SK-MEL-5 (cell line): ENCODE measurements at places on chromosomes 6 and 20. TPM values are rescaled to one million over a fixed set of nuclear protein-coding genes. Genes with fewer than 3 reads are reported as not detected.

- DNase-seq: no peak
These were observed 7.4 kb downstream of the PFDN4 start for GRCh38 chr20:54215157-54215789.

DNA sequence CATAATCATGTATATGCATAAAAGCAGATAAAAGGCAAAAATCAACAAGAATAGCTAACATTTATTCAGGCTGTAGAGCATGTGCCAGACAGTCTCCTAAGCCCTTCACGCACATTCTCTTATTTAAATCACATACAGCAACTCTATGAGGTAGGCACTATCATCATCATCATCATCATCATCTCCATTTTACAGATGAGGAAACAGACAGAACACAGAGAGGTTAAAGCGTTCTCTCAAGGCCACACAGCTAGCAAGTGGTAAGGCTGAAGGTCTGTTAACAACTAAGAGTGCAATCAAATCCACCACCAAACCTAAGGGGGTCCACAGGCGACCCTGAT, 857 bp upstream of the PLEKHG1 start:
- DNase-seq: no peak

- DNase-seq: no peak
These were observed 7.0 kb upstream of the RIN2 start for GRCh38 chr20:19750907-19751636.

- DNase-seq: peak; percentile 40
These were observed 45.9 kb downstream of the PLAGL1 start for GRCh38 chr6:143961886-143962878.

DNA sequence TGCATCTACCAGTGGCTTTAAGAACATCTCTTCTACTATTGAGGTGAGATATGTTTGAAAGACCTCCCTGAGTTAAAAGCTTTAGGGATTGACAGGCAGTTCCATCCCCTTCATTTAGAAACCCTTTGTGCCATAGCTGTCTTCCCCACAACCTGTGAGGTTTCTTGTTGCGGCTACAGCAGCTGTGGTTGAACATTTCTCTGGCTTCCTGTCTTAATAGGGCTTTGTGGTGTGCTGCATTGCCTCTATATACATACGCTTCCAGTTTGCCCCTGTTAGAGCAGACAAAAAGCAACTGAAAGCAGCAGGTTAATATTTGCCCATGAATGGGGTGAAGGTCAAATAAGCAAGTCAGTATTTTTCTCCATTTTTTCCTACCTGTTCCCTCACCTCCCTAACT, 210.2 kb downstream of the TMEM200A start:
- DNase-seq: no peak

- DNase-seq: no peak
These were observed 249.0 kb downstream of the UTRN start for GRCh38 chr6:144534180-144534579.

Gene DLL1
- total RNA-seq: 0.13 and 0.35 TPM in 2 replicates

Gene CFAP61
- 39.3 and 54.6 TPM in 2 replicates for total RNA-seq

DNA sequence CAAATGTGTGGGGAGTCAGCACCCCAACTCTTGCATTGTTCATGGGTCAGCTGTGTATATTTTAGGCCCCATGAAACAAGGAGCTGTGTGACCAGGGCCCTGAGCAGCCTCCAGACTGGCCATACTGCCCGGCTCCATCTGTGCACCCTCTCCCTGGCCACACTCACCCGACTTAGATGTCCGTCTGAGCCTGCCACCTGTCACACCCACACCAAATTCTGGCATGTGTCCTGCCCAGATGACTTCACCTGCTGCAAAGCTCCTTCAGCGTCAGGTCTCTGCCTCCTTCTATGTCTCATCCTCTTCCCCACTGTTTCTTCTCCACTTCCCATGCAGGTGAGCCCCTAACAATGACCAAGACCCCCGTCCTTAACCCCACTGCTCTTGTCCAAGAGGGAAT, 88.1 kb upstream of the THBS2 start:
- no peak for DNase-seq

DNA sequence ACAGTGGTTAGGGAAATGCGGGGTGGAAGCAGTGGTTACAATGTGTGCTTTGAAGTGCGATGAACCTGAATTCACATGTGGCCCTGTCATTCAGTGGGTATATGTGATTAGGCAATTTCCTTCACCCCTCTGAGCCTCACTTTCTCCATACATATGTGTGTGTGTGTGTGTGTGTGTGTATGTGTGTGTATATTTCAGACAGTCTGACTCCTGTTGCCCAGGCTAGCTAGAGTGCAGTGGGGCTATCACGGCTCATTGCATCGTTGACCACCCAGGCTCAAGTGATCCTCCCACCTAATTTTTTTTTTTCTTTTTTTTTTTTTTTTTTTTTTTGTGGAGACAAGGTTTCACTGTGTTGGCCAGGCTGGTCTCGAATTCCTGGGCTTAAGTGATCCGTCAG, 6.3 kb downstream of the PPP1R14C start:
- DNase-seq: no peak

GRCh38 chr6:82273295-82273694, 25.8 kb upstream of the IBTK start:
- no peak for DNase-seq

GRCh38 chr20:19609642-19610223, 148.3 kb upstream of the RIN2 start:
- peak; percentile 33 for DNase-seq

Gene ROMO1
- total RNA-seq: 250 and 273 TPM in 2 replicates

Gene LGSN
- 0.32 TPM in 1 of 2 replicates, not detected in the other for total RNA-seq

Gene SLC13A3
- 4.1 and 5.2 TPM in 2 replicates for total RNA-seq

- peak; percentile 80 for DNase-seq
These were observed 637 bp downstream of the MYLK4 start for GRCh38 chr6:2749969-2750600.

Gene GFRA4
- not detected in 2 replicates for total RNA-seq

DNA sequence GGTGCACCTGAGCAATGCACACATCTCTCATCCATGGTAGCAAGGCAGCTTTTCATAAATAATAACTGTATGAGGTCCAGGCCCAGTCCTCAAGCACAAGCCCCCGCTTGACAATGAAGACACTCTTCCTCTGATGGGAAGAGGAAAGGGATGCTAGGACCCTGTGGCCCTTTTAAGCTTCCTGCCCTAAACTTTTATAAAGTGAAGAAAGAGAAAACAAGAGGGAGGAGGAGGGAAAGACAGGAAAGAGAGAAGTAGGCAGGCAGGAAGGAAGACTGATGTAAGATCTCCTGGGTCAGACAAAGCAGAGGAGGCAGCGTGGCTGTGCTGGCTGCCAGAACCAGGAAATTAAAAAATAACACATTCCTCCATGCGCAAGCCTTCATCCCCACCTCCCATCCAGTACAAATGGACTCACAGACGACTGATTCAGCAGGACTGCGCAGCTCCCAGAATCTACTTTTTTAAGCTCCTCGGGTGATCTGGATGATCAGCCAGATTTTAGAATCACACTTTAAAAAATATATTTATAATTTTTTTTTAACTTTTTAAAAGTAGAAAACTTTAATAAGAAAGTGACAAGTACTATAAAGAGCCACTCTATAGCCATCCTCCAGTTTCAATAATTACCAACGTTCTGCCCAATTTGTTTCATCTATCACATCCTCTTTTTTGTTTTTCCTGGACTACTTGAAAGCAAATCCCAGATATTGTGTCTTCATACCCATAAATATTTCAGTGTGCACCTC, 16.5 kb downstream of the TNFAIP3 start:
- DNase-seq: no peak

Gene SNAP25
- total RNA-seq: 0.05 TPM in 1 of 2 replicates, not detected in the other

Gene SAMD3
- not detected in 2 replicates for total RNA-seq

DNA sequence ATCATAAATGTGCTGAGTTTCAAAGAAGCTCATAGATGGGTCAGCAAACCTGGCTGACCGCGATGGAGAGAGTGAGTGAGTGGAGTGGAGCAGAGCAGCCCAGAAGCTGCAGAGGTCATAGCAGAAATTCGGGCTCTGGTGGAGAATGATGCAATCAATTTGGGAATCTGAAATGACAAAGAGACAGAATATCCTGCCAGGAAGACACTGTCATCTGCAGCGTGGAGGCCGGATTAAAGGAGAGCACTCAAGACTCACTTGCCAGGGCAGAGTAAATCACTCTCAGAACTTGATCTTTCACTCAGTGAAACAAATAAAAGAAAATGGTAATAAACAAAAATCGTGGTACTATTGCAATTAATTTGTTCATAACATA, 109.6 kb upstream of the RREB1 start:
- no peak for DNase-seq

- peak; percentile 76 for DNase-seq
These were observed 15.6 kb upstream of the HMGN3 start for GRCh38 chr6:79250107-79250514.

DNA sequence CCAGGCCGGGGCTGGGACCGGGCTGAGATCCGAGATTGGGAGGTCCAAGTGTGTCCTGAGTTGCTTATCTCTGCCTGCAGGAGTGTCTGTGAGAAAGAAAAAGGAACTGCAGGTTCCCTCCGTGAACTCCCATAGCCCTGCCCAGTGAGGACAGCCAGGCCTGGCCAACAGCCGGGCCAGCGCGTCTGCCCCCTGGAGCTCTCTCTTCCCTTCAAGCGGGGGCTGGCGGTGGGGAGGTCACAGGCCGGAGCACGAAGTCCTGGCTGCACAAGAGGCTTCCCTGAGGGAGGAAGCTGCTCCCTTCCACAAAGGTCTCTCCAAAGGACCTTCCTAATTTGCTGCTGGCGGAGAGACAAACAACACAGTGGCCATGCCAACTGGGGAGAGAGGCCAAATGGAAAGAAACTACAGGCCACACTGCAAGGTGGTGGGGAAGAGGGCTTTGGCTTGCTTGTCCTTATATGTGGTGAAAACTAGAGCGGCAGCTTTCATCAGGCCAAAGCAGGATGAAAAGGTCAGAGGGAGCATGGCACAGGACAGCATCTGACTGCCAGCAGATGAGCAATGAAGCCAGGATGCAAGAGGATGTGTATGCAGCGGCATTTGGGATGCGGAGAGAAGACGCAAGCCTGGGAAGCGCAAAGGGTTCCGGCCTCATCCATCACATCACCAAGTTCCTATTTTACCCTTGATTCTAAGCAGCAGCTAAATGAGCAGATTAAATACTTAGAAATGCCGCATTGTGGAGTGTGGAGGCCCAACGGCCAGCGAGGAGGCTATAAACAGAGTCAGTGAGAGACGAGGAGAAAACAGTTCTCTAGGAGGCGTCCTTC, 260.0 kb downstream of the ERMARD start:
- DNase-seq: no peak

GRCh38 chr20:34262488-34263288, 21.5 kb downstream of the ASIP start:
- DNase-seq: no peak

- DNase-seq: peak; percentile 91
These were observed 1.5 kb downstream of the PABPC1L start for GRCh38 chr20:44911264-44911921.

- DNase-seq: no peak
These were observed 13.0 kb downstream of the DYNLT2 start for GRCh38 chr6:169738204-169738975.

DNA sequence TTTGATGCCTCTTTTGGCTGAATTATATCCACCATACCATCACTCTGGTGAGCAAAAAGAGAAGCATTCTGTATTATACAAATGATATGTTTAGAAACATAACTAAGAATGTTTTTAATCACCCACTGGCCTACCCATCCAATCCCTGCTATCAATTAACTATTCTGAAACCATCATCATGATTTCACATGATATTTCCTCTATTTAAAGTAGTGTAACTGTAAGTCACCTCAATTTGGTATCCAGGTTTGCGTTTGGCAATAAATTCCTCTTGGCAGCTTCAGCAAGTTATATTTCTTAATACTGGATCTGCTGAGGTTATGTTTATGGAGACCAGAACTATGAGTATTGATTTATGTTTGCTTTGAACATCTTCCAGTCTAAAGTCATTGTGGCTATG, 332.1 kb downstream of the UTRN start:
- DNase-seq: no peak

Gene PRSS16
- 4.9 and 5.2 TPM in 2 replicates for total RNA-seq

DNA sequence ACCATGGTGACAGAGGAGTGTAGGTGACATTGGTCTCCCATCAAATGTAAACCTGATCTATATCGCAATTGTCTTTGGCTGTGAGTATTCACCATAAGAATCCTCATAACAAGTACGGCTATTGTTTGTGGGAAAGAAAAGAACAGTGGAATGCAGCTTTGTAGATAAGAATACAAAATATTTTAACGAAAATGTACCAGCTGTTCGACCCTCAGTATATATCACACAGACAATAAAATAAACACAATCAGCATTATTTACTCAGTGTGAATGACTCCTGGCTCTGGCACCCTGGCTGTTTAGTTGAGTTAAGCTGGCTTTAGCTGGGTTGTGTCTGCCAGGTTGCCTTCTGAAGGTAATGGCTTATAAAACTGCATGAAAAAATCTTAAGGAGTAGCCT, 43.4 kb downstream of the SNRNP48 start:
- DNase-seq: no peak

Gene GSTA1
- not detected in 2 replicates for total RNA-seq

GRCh38 chr20:35791821-35792220, 20.0 kb downstream of the PHF20 start:
- DNase-seq: no peak
